ENCODE measurements at places on chromosomes 13 and 19.

DNA sequence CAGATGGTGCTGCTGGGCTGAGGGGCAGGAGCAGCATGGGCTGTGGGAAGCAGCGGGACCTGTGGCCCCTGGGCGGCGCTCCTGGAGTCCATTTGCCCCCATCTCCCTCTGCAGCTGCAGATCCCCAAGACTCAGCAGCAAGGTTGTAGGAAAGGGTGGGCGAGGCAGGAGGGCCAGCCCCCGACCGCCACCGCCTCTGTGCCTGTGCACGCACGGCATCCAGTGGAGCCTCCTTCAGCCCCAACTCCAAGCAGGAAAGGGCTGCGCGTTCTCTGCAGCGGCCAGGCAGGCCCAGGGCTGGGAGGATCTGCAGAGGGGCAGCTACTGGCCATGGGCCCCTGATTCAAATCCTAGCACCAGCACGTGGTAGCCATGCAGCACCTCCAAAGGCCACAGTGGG lies 20.8 kb downstream of the DPF1 start:
- no peak for DNase-seq

DNA sequence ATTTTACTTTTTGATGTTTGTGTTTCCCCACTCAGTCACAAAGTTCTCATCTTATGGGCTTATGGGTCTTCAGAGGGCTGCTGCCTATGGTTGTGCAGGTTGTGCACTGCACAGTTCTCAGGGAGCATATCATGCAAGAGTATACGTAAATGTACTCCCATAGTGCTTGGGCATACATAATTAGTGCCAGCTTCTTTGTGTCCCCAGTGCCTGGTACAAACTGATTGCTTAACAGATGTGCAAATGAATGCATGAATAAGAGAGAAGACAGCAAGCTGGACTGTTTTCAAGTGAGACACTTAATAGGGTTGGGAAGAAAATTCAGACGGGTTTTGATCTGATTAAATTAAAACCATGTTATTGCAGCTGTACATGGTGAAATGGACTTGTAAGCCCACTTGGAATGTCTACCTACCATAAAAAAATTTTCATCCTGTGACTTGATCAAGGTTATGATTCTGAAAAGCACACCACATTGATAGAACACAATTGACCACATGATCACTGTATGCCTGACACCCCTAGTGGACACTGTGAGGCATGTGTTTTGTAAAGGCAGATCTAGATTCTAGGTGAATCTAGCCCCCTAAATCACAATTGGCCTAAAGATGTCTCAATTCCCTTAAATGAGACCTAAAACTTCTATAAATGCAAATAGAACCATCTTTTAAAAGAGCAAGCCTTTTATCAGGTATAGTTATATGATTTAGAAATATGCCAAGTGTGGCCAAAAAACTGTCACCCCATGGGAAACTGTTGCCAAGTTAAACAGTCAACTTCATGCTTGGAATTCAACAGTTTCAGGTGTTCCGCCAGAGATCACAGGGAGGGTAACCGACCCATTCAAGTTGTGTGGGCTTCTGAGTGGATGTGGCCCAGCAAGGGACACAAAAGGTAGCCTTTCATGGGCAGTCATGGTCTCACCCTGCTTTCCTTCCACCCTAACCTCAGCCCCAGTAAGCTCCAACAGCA lies 27.9 kb downstream of the FAM124A start:
- no peak for DNase-seq

GRCh38 chr13:112574416-112574815 lies 13.5 kb downstream of the TUBGCP3 start:
- DNase-seq = no peak

DNA sequence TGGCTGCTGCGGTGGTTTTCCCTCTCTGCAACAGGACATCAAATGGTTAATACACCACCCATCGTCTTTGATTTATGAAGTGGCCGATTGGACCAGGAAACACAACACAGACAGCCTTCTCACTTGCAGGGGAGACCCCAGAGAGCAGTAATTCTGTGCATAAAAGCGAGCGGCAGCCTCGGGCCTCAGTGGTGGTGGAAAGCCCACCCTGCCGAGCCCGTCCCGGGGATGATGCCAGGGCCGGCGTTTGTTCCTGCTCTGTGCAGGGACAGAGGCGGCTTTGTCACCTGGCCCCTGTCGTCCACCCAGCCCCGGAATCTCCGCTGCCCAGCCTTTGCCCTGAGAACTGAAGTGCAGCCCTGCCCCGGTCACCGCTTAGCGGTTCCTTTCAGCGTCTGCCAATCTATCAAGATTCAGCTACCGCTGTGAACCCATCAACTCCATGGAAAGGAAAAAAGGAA lies 184.4 kb downstream of the TSHZ3 start:
- no peak for DNase-seq

- DNase-seq = no peak
Observed at GRCh38 chr13:46983881-46984280, 87.0 kb upstream of the HTR2A start.

DNA sequence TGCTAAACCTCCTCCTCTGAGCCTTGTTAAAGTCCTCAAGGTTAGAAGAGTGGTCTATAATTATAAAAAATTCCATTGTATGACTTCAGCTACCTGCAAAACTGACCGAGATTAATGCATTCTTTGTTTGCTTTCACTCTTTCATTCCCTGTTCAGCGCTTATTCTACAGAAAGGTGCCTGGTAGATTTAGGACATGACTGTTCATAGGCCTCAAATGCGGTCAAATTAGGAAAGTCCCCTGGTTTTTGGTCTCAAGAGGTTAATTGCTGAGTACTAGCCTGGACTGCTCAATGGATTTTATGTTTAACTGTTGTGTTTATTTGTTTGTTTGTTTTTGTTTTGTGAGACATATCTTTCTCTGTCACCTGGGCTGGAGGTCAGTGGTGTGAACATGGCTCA lies 35.4 kb downstream of the KL start:
- DNase-seq = no peak

- DNase-seq = no peak
Observed at GRCh38 chr19:47779524-47780214, 1.2 kb downstream of the SELENOW start.

- no peak for DNase-seq
Observed at GRCh38 chr13:52931539-52932431, 83.3 kb upstream of the PCDH8 start.

DNA sequence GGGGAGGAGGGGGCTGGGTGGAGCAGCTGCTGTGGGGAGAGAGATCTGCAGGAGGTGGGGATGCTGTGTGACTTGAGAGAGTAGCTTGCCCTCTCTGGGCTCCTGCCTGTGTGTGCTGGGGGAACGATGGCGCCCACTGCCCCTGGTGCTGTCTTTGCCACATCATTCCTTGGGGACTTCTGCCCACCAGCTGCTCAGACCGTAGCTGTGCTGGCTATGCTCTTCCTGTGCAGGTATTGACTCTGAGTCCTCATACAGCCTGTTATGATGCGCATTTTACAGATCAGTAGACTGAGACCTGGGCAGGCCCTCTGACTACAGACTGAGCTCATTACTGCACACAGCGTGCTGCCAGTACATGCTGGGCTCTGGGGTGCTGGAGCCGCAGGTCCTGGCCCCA lies 51.1 kb downstream of the DNM2 start:
- DNase-seq = no peak

DNA sequence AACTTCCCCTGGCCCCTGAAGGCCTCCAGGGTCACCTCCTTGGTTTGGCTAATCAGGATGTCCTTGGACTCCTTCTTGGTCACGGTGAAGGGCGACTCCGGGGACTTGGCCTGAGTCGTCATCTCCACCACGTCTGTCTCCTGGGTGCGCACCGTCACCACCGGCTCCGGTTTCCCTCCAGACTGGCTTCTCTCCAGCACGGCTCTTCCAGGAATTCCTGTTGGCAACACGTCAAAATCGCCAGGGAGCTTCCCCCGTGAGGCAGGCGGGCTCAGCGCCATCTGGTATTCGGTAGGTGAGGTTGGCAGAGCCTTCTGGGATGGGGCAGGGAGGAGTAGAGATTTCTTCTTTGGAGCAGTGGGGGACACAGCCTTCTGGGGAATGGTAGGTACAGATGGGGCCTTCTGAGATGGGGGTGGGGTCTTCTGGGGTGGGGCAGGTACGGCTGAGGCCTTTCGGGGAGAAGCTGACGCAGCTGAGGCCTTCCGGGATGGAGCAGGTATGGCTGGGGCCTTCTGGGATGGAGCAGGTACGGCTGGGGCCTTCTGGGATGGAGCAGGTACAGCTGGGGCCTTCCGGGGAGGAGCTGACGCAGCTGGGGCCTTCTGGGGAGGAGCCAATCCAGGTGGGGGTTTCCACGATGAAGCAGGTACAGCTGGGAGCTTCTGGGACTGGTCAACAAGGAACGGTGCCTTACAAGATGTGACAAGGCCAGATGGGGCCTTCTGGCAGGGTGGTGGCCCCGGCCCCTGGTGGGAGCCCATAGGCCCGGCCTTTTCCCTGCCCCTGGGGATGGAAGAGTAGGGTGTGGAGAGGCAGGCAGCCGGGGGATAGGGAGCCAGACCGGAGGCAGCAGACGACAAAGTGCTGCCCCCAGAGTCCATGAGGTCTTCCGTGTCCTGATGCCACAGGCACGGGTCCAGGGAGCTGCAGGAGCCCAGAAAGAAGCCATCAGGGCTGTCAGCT lies 3.8 kb downstream of the GARIN5B start:
- no peak for DNase-seq

- DNase-seq = no peak
Observed at GRCh38 chr13:90416938-90417337, 930.5 kb upstream of the MIR17HG start.

- DNase-seq = no peak
Observed at GRCh38 chr13:109630271-109630670, 156.1 kb downstream of the IRS2 start.

DNA sequence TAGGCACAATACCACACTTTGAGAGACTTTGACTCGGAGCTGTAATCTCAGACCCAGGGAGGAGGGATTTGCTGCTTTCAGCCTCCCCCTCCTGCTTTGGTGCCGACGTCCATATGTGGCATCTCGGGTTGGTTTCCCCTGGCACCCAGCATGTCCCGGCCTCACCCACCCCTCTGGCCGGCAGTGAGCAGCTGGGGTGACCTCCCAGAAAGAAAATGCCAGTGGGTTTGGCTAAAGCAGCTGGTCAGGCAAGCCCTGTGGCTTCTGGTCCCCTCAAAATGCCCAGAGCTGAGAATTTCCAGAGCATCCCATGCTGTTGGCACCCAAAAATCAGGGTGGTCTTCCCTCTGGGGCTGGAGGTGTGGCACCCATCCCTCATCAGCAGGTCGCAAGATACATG lies 34.1 kb downstream of the INSR start:
- DNase-seq = no peak

- no peak for DNase-seq
Observed at GRCh38 chr13:37596805-37597204, 1.8 kb downstream of the POSTN start.

GRCh38 chr19:39993605-39994004 lies 3.3 kb upstream of the ZNF546 start:
- no peak for DNase-seq

DNA sequence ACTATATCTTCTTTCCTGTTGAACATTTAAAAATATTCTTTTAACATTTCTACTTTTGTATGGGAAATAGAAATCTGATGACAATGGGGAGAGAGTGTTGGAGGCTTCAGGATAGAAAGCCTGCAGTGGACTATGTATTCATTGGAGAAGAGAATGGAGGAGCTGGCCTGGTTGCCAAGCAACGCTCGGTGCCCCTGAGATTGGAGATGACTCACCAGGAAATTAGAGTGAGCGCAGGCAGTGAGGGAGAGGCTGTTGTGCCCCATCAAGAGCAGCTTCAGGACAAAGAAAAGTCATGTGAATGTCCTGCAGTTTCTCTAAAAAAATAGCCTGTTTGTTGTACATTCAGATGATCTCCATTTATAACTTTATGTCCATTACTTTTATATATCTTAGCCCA lies 48.7 kb upstream of the ZNF835 start:
- DNase-seq = no peak

GRCh38 chr13:67742478-67742877 lies 512.3 kb upstream of the PCDH9 start:
- DNase-seq = no peak

- DNase-seq = no peak
Observed at GRCh38 chr19:39375929-39376328, 15.0 kb downstream of the PAF1 start.

- no peak for DNase-seq
Observed at GRCh38 chr19:1220477-1220930, 14.9 kb downstream of the STK11 start.

DNA sequence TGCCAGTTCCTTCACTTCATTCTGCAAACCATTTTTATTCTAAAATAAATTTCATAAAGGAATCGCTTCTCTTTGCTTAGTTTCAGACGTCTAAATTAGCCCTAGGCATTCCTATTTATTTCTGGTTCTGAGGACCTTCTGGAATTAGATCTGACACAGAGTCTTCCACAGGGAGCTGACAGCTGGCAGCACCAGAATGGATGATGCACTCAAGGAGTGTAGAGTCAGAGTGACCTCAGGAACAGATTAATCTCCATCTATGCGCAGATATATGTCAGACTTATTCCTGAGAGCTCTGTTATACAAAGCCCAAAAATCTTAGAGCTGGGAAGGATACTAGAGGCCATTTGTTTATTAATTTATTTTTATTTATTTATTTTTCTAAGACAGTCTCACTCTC lies 450.8 kb downstream of the HS6ST3 start:
- no peak for DNase-seq

GRCh38 chr13:74132152-74132775 lies 1.9 kb downstream of the KLF12 start:
- DNase-seq = no peak

DNA sequence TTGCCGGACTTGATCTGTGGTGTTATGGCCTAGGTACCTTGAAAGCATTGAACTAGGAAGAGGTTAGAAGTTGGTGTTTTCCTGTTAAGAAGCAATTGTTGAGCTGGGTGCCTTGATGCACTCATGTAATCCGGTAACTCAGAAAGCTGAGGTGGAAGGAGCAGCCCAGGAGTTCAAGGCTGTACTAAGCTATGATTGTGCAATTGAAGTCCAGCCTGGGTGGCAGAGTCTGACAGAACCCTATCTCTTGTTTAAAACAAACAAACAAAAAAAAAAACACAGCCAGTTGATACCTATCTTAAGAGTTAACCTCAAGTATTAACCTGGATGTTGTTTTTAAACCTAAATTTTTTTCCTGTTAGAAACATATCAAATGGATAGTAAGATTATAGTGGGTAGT lies 19.3 kb downstream of the SAFB start:
- no peak for DNase-seq

DNA sequence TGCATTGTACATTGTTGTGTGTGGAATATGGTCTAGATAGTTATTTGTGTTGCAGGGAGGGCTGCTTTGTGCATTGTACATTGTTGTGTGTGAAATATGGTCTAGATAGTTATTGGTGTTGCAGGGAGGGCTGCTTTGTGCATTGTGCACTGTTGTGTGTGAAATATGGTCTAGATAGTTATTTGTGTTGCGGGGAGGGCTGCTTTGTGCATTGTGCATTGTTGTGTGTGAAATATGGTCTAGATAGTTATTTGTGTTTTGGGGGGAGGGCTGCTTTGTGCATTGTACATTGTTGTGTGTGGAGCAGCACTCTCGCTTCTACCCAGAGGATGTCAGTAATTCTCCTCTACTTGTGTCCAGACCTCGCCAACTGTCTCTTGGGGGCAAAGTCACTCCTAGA lies 36.3 kb upstream of the ZNF835 start:
- DNase-seq = no peak

DNA sequence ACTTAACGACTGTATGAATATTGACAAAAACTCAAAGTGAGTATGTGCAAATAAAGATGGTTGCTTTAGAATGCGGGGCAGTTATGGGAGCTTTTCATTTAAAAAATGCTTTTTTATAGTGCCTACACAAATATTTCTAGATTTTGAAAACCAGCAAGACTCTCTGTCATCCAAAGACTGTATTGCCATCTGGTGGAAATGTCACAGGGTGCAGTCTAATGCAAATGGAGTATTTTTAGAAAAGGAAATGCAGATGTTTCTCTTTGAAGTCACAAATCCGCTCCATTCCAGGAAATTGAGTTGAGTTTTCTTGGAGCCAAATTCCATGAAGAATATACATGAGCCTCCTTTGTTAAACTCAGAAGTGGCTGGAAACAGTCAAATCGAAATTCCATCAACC lies 2.3 kb upstream of the C1QTNF9B start:
- DNase-seq = no peak

All from LNCaP clone FGC (cell line).